ENCODE measurements at places on chromosomes 1 and 21. TPM values are rescaled to one million over a fixed set of nuclear protein-coding genes. Genes with fewer than 3 reads are reported as not detected.

DNA sequence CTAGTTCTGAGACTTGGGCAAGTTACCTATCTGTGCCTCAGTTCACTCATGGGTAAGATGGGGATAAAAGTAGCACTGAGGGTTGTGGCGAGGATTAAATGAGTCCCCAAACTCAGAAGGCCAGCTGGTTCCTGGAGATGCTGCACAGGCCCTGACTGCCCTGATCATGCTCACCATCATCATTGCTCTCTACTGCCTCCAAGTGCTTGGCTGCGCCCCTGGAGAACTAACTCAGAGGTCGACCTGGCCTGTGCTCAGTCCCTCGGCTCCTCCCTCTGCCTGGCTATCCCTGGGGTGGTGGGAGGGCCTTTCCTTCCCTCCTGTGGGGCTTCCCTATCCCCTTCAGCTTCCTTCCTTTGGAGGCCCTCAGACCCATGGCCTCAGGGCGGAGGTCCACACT is 5.6 kb downstream of the SLC5A9 start:
- no peaks in the 10 kb centered on the region for H3K36me3 ChIP-seq
- peaks cover 6% of the 10 kb centered on the region for H3K4me1 ChIP-seq
- H3K27ac ChIP-seq = no peak overlapping the region
- no peak for DNase-seq
- H3K27me3 ChIP-seq = peaks cover 2% of the 10 kb centered on the region
- no peak overlapping the region for H3K4me3 ChIP-seq

DNA sequence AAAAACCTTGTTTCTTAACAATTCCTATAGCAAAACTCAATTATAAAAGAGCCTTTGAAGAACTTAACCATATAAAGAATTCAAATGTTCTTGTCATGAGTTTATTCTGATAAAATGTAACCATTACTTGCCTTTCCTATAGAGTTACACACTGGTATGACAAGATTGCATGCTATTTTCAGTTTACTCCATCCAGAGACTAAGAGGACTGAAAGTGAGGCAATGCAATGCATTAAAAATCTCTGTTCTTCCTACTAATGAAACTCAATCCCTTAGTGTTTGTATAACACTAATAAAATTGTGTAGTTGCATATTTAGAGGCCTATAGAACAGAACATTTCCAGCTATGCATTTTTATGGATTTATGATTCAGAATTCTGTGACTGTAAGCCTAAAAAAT is 88.1 kb downstream of the COP1 start:
- DNase-seq = no peak
- H3K27ac ChIP-seq = no peak overlapping the region
- H3K36me3 ChIP-seq = peaks cover 41% of the 10 kb centered on the region
- no peak overlapping the region for H3K4me3 ChIP-seq
- H3K27me3 ChIP-seq = no peaks in the 10 kb centered on the region

GRCh38 chr1:234879147-234880080 is 249.2 kb downstream of the TOMM20 start:
- DNase-seq = no peak
- no peak overlapping the region for H3K4me3 ChIP-seq
- H3K27me3 ChIP-seq = no peaks in the 10 kb centered on the region
- no peaks in the 10 kb centered on the region for H3K36me3 ChIP-seq
- H3K27ac ChIP-seq = no peak overlapping the region

AADACL3 gene
- total RNA-seq = not detected

DNA sequence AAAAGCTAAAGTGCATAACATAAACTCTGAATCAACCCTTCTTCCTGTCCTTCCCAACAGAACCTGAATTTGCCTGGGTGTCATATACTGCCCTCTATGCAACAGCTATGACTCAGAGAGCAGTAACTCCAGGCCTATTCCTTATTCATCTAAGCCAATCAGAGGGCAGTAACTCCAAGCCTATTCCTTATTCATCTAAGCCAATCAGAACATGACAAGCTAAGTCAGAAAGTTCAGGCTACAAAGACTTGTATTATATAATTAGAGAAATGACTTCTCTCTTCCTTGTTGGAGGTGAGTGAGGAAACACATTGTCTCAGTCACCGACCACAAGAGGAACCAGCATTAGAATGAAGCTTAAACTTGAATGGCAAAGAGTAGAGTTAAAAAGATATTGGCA is 26.2 kb upstream of the TADA1 start:
- H3K36me3 ChIP-seq = peaks cover 1% of the 10 kb centered on the region
- DNase-seq = no peak
- H3K27ac ChIP-seq = no peak overlapping the region
- H3K27me3 ChIP-seq = peaks cover 31% of the 10 kb centered on the region

- H3K4me3 ChIP-seq = no peak overlapping the region
- H3K36me3 ChIP-seq = no peaks in the 10 kb centered on the region
- peaks cover 4% of the 10 kb centered on the region for H3K4me1 ChIP-seq
- H3K27ac ChIP-seq = no peak overlapping the region
Measured at GRCh38 chr1:48596046-48596445, 124.0 kb upstream of the SPATA6 start.

ZNF593OS gene
- total RNA-seq = not detected

GRCh38 chr1:233725423-233725822 is 111.5 kb downstream of the KCNK1 start:
- H3K27me3 ChIP-seq = peaks cover 2% of the 10 kb centered on the region
- DNase-seq = no peak
- H3K27ac ChIP-seq = no peak overlapping the region
- H3K36me3 ChIP-seq = no peaks in the 10 kb centered on the region

CIART gene
- 0.91 TPM for total RNA-seq

DNA sequence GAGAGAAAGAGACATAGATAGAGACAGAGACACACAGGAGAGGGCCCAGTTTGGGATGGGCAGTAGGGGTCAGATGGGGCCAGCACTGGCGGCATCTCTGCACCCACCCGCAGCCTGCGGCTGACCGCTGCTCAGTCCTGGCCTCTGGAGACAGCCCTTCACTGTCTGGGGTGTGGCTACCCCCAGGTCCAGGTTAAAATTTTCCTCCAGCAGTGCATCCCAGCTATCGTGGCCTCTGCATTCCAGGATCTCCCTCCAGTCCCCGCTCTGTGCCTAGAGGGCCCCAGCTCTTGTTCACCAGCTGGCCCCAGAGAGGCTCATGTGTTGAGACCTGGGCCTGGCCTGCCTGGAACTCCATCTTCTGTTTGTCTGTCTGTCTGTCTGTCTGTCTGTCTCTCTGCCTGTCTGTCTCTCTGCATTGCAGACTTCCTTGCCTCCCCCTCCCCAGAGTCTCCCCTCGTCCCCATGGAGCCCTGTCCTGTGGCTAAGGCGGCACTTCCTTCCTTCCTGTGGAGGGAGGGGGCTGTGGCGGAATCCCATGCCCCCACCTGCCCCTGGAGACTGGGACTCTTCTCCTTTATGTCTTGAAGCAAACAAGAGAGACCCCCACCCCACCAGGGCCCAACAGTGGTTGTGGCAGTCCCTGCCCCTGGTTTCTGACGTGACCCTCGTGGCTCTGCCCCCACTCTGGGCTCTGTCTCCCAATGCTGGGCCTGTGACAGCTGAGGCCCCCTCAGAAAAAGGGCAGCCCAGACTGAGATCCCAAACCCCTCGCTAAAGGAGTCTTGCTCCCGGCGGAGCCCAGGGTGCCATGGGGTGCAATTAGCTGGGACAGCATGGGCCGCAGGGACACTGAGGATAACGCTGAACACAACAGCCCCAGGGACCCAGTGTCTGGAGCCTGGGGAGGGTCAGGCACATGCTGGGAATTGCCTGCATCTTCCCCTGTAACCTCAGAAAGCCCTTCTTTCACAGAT is 241.8 kb downstream of the NPHP4 start:
- H3K27me3 ChIP-seq = peaks cover 3% of the 10 kb centered on the region
- H3K4me3 ChIP-seq = no peak overlapping the region
- H3K36me3 ChIP-seq = no peaks in the 10 kb centered on the region
- H3K27ac ChIP-seq = no peak overlapping the region

- peaks cover 11% of the 10 kb centered on the region for H3K27me3 ChIP-seq
- peaks cover 19% of the 10 kb centered on the region for H3K4me1 ChIP-seq
- no peak overlapping the region for H3K27ac ChIP-seq
- no peaks in the 10 kb centered on the region for H3K36me3 ChIP-seq
- no peak for DNase-seq
Measured at GRCh38 chr1:55276671-55277376, 61.7 kb upstream of the USP24 start.

GRCh38 chr1:200363264-200363933 is 46.4 kb downstream of the ZNF281 start:
- H3K4me3 ChIP-seq = no peak overlapping the region
- H3K27me3 ChIP-seq = peaks cover 2% of the 10 kb centered on the region
- no peak for DNase-seq
- H3K4me1 ChIP-seq = peaks cover 3% of the 10 kb centered on the region

- DNase-seq = no peak
- no peaks in the 10 kb centered on the region for H3K4me1 ChIP-seq
- peaks cover 6% of the 10 kb centered on the region for H3K27me3 ChIP-seq
- H3K27ac ChIP-seq = no peak overlapping the region
- no peak overlapping the region for H3K4me3 ChIP-seq
- H3K36me3 ChIP-seq = no peaks in the 10 kb centered on the region
Measured at GRCh38 chr21:25326181-25326580, 281.1 kb downstream of the MRPL39 start.

DNA sequence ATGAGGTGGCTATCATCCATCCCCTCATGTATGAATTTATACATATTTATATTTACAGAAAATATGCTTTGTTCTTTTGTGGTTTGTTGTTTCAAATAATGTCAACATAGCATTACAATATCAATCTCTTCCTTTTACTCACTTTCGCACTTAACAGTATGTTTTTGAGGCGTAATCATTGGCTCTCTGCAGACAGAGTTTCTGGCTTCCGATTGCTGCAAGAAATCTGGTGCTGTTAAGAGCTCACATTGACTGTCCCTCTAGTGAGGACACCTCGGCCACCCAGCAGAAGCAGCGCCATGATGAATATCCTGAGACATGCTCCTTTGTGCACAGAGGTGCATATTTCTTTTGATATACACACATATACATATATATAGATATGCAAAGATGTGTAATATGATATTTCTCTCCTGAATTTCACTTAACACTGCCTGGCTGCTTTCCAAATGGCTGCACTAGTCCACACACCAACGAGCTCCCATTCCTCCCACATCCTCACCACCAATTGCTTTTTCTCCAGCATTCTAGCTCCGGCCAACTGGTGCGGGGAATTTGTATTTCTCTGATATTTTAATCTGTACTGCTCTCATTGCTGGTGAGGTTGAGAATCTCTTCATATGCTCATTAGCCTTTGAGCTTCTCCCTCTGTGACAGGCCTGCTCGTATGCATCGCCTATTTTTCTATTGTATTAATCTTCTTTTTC is 248.4 kb downstream of the SIPA1L2 start:
- H3K27ac ChIP-seq = no peak overlapping the region
- H3K4me1 ChIP-seq = no peaks in the 10 kb centered on the region
- H3K4me3 ChIP-seq = no peak overlapping the region
- no peaks in the 10 kb centered on the region for H3K36me3 ChIP-seq

SYTL1 gene
- 103 TPM for total RNA-seq

- no peak for DNase-seq
- peaks cover 3% of the 10 kb centered on the region for H3K27me3 ChIP-seq
- H3K4me1 ChIP-seq = peaks cover 10% of the 10 kb centered on the region
- no peak overlapping the region for H3K4me3 ChIP-seq
Measured at GRCh38 chr1:108100148-108100547, 100.0 kb downstream of the SLC25A24 start.

GRCh38 chr1:185838111-185838510 is 103.9 kb downstream of the HMCN1 start:
- DNase-seq = no peak
- H3K4me1 ChIP-seq = no peaks in the 10 kb centered on the region
- no peaks in the 10 kb centered on the region for H3K36me3 ChIP-seq
- H3K27me3 ChIP-seq = peaks cover 4% of the 10 kb centered on the region

DNA sequence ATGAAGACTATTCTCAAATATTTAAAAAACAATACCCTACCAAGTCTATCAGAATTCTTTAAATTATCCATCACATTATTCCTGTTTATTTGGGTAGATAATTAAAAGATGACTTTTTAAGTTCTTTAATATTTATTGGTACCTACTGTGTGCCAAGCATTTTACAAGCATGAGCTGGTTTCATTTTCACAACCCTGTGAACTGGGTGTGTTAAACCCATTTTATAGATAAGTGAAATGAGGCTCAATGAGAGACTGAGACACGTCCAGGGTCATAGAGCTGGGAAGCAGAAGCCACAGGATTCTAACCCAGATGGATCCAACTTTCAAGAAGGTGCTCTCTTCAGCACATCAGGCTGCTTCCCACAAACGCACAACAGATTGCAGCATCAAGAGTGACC is 12.3 kb downstream of the LRRN2 start:
- no peaks in the 10 kb centered on the region for H3K36me3 ChIP-seq
- H3K27ac ChIP-seq = no peak overlapping the region
- H3K4me3 ChIP-seq = no peak overlapping the region
- DNase-seq = no peak
- no peaks in the 10 kb centered on the region for H3K4me1 ChIP-seq

- peaks cover 74% of the 10 kb centered on the region for H3K4me1 ChIP-seq
- H3K27me3 ChIP-seq = no peaks in the 10 kb centered on the region
Measured at GRCh38 chr1:12434174-12434573, 183.8 kb downstream of the DHRS3 start.

AMPD1 gene
- not detected for total RNA-seq

- no peaks in the 10 kb centered on the region for H3K27me3 ChIP-seq
- peak; percentile 51 for DNase-seq
- H3K27ac ChIP-seq = peak overlapping the region; percentile 95
Measured at GRCh38 chr21:34129039-34129891, 55.9 kb downstream of the MRPS6 start.

CDC20 gene
- 107 TPM for total RNA-seq

- peaks cover 8% of the 10 kb centered on the region for H3K4me1 ChIP-seq
- no peak for DNase-seq
- no peak overlapping the region for H3K27ac ChIP-seq
- no peaks in the 10 kb centered on the region for H3K27me3 ChIP-seq
- peaks cover 25% of the 10 kb centered on the region for H3K36me3 ChIP-seq
Measured at GRCh38 chr1:248851390-248851789, 7.5 kb downstream of the ZNF692 start.

OR2W3 gene
- total RNA-seq = not detected

DNA sequence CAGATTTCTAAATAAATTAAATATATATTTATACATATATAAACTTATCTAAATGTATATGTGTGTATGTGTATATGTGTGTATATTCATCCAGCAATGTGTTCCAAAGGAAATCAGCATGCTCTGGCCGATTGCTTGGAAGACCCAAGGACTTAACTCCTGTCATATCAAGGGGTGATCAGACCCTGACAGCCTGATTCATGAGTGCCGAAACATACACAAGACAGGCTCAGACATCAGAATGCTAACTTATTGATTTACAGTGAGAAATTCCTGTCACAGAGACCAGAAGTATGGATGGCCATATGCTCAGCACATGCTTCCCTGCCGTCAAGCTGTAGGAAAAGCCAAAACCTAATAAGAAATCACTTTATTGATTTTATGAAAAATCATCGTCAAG is 545.1 kb upstream of the NR5A2 start:
- H3K36me3 ChIP-seq = no peaks in the 10 kb centered on the region
- H3K4me3 ChIP-seq = no peak overlapping the region
- no peak overlapping the region for H3K27ac ChIP-seq
